ENCODE measurements at places on chromosomes 4 and X. TPM values are rescaled to one million over a fixed set of nuclear protein-coding genes. Genes with fewer than 3 reads are reported as not detected.

DNA sequence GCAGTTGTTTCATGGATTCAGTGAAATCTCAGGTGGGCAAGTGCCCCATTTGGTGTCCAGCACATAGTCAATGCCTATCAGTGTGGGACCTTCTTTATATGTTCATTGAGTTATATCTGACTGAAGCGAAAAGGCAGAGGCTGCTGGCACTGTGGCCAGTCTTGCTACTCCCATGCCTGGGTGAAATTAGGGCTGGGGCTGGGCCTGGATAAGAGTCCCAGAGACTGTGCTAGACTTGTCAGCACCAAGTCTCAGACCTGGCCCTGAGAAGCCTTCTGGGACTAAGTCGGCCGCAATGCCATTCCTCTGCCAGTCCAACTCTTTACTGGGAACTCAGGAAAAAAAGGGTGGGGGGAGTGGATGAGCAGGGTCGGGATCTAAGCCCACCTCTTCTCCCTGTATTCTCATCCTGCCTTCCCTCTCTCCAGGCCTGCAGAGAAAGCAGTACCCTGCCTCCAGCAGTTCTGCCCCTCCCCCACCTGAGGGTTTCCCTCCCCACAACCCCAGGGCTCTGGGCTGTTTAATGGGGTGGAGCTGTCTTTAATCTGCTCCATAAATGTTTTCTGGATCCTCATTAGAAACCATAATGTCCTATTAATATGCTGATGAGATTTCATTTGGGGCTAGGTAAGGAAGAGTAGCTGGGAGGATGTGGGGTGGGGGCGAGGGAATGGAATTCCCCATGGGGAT, 153.5 kb upstream of the PJA1 start:
- H3K27me3 ChIP-seq, result peaks cover 48% of the 10 kb centered on the region
- no peaks in the 10 kb centered on the region for H3K36me3 ChIP-seq
- H3K27ac ChIP-seq, result no peak overlapping the region
- DNase-seq, result no peak
- no peak overlapping the region for H3K4me3 ChIP-seq

- no peak overlapping the region for H3K4me3 ChIP-seq
- H3K4me1 ChIP-seq, result peaks cover 4% of the 10 kb centered on the region
- no peaks in the 10 kb centered on the region for H3K36me3 ChIP-seq
These were observed 24.6 kb upstream of the PDLIM3 start for GRCh38 chr4:185559915-185560281.

DNA sequence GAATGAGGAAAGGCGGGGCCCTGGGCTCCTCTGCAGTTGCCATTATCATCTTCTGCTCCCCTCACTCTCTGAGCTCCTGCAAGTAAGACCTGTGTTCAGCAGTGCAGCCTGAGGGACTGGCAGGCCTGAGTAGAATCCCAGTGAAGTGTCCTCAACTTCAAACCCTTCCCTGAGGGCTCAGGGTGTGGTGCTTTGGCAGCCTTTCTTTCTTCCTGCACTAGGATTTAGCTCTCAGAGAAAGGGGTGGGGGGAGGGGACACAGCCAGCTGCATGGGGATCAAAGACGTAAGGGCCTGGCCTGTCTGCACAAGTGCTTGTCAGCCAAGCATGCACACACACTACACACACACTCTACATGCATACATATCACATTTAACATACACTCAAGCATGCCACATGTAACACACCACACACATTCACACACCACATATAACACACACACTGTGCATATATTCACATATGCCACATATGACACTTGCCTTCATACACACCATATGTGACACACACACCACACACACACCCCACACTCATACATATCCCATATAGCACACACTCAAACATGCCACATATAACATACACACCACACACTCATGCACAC, 223.4 kb upstream of the RPL34 start:
- DNase-seq, result no peak
- no peak overlapping the region for H3K27ac ChIP-seq
- H3K36me3 ChIP-seq, result no peaks in the 10 kb centered on the region
- H3K4me3 ChIP-seq, result no peak overlapping the region

DNA sequence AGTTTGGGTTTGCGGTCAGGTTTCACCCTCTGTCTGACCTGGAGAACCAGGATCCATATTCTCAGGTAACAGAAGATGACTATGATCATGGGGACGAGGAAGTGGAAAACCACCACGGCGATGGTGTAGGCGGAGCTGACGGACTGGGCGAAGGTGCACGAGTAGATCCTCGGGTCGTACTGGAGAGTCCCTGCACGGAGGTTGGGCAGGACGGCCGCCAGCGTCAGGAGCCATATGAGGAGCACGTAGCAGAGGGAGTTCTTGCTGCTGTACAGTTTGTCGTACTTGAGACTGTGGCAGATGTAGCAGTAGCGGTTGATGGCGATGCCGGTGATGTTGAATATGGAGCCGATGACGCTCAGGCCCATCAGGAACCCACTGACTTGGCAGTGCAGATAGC, 21.3 kb downstream of the MTNR1A start:
- no peaks in the 10 kb centered on the region for H3K4me1 ChIP-seq
- no peak for DNase-seq
- H3K36me3 ChIP-seq, result no peaks in the 10 kb centered on the region
- no peak overlapping the region for H3K4me3 ChIP-seq
- H3K27ac ChIP-seq, result no peak overlapping the region

GRCh38 chrX:20361890-20362262, 95.2 kb upstream of the RPS6KA3 start:
- peak overlapping the region; percentile 89 for H3K27ac ChIP-seq
- no peaks in the 10 kb centered on the region for H3K27me3 ChIP-seq
- peak; percentile 75 for DNase-seq
- no peak overlapping the region for H3K4me3 ChIP-seq
- peaks cover 6% of the 10 kb centered on the region for H3K4me1 ChIP-seq
- no peaks in the 10 kb centered on the region for H3K36me3 ChIP-seq

GRCh38 chr4:7263166-7263565, 70.8 kb downstream of the SORCS2 start:
- no peaks in the 10 kb centered on the region for H3K36me3 ChIP-seq
- H3K27ac ChIP-seq, result no peak overlapping the region
- H3K4me3 ChIP-seq, result no peak overlapping the region
- no peak for DNase-seq
- peaks cover 34% of the 10 kb centered on the region for H3K27me3 ChIP-seq

Gene PRR32
- total RNA-seq, result not detected

GRCh38 chr4:67785528-67785927, 31.3 kb upstream of the GNRHR start:
- no peaks in the 10 kb centered on the region for H3K27me3 ChIP-seq
- no peak overlapping the region for H3K27ac ChIP-seq
- no peak overlapping the region for H3K4me3 ChIP-seq
- DNase-seq, result no peak

All from IMR-90 (cell line).